ENCODE measurements at places on chromosomes 1 and 21.

GRCh38 chr1:92184632-92185031 is 33.1 kb upstream of the C1orf146 start:
- no peak for DNase-seq

- DNase-seq, result no peak
These were observed 14.9 kb upstream of the MACF1 start for GRCh38 chr1:39189592-39190041.

GRCh38 chr21:38787461-38788274 is 18.1 kb upstream of the ETS2 start:
- DNase-seq, result no peak

- no peak for DNase-seq
These were observed 85.2 kb upstream of the VAV3 start for GRCh38 chr1:108050158-108050557.

- DNase-seq, result no peak
These were observed 9.1 kb downstream of the MMEL1 start for GRCh38 chr1:2623571-2624337.

- DNase-seq, result no peak
These were observed 21.6 kb downstream of the HLX start for GRCh38 chr1:220900842-220901241.

DNA sequence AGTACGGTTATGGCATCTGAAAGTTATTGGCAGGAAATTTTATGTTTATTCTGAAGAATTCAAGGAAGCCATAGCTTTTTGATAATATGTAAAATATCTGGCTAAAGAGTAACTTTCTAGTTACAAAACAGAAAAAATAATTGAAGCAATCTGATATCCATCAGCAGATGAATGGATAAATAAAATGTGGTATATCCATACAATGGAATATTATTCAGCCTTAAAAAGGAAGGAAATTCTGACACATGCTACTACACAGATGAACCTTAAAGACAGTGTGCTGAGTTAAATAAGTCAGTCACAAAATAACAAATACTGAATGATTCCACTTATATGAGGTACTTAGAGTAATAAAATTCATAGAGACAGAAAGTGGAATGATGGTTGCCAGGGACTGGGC is 25.0 kb upstream of the HIVEP3 start:
- no peak for DNase-seq

GRCh38 chr1:164659621-164660411 is 100.8 kb downstream of the PBX1 start:
- DNase-seq, result no peak

DNA sequence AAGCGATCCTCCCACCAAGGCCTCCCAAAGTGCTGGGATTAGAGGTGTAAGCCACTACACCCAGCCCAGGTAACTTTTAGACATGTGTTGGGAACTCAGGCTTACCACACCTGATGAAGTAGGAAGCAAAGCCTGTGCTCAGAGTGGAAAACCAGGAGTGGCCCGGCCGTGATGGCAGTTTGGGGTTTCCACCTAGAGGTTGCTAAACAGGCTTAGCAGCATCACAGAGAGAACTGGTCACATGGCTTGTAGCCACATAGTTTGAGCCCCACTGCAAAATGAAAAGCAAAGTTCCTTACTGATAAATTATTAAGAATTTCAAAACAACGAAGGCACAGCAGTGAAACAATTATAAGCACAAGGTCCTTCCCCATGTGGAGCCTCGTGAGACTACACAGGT is 142.6 kb upstream of the CXADR start:
- DNase-seq, result no peak

DNA sequence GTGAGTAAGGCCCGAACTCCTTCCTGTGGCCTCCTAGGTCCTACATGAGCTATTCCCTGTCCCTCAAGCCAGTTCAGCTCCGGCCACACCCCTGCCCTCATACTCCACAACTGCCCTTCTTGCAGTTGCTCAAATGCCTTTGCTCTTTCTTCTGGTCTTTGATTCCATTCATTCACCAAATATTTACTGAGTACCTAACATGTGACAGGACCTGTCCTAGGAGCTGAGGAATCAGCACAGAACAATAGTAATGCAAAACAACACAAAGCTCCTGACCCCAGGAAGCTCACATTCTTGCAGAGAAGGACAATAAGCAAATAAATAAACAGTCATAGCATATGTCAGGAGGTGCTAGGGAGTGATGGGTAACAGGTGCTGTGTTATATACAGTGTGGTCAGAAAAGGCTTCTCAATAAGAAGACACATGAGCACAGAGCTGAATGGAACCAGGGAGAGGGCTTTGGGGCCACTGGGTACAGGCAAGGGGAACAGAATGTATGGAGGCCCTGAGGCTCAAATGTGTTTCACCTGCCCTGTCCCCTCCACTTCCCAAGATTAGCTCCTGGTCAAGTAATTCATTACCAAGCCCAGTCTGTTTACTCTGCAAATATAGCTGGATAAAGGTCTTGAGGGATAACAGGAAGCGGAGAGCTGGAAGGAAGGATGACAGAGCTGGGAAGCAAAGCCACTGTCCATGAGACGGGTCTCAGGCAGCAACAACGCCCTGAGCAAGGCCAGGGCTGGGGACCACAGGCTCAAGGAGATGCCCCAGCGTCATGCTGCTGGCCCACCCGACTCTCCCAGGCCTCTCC is 145.1 kb downstream of the CSMD2 start:
- no peak for DNase-seq

GRCh38 chr1:5811419-5811818 is 180.8 kb downstream of the NPHP4 start:
- DNase-seq, result no peak

DNA sequence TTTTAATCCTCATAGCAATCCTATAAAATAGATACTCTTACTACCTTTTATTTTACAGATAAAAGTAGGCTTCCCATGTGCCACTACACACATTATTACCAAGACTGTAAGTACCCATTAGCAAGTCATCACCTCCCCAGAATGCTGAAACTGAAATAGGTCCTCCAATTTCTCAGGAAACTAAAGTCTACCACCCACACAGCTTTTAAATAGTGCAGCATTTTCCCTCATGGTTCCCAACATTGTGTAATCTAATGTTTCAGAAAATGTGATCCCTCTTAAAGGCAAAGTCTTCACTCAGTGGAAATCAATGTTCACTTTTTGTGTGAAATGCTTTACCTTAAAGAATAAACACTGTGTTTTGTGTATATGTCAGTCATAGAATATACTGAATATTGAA is 356.5 kb downstream of the GPATCH2 start:
- DNase-seq, result no peak

GRCh38 chr1:239237912-239238311 is 148.5 kb upstream of the CHRM3 start:
- no peak for DNase-seq

- DNase-seq, result no peak
These were observed 20.4 kb upstream of the FOXO6 start for GRCh38 chr1:41340655-41341364.

DNA sequence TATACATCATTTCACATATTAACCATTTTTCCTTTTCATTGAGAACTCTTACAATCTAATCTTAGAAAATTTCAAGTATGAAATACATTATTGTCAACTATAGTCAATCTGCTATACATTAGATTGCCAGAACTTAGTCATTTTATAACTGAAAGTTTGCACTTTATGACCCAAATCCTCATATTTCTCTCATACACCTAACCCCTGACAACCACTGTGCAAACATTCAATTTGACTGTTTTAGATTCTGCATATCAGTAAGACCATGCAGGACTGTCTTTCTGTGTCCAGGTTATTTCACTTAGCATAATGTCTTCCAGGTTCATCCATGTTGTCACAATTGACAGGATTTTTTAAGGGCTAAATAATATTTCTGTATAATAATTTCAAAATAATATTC is 1299.0 kb upstream of the B3GALT2 start:
- DNase-seq, result no peak

DNA sequence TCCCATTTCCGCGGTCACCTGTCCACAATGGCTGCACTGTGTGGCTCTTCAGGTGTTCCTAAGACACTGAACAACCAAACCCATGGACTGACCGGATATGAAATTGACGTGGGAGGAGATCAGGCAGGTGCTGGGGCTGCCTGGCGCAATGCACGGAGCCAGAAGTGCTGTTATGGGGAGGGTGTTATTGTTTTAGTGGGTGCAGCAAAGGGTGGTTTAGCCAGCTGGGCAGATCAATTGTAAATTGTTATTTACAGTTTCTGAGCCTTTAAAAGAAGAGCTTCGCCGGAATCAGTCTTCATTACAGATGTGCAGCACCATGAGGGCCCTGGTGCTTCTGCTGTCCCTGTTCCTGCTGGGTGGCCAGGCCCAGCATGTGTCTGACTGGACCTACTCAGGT is at the start of gene CA6:
CA6 (plus strand) TSS at position 301 of the 400 bp plus-strand sequence; CDS start at position 320, 19 bp downstream.
- no peak for DNase-seq

DNA sequence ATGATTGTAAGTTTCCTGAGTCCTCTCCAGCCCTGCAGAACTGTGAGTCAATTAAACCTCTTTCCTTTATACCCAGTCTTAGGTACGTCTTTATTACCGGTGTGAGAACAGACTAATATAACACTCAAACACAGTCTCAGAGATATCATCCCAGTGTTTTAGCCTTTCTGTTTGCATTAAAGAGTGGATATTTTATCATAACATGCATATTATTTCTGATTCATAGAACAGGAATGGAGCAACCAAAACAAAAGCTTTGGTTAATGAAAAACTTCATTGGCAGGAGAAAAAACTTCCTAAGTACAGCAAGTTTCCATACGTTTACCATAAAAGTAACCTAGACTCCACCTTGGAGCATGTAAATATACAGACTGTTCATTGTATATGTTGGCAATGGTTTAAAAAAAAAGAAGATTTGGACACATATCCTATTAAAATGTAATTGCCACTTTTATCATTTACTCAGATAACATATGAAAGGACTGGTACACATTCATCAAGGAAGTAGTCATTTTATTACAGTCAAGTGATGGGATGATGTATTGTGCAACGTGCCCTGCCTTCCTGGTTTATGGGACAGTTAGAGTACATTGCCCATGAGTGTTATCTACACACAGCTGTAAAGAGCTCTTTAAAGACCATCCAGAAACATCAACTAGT is 144.8 kb downstream of the ETS2 start:
- no peak for DNase-seq

GRCh38 chr1:42380586-42381279 is at the start of gene RIMKLA:
RIMKLA (plus strand) TSS chr1:42380792; CDS start chr1:42380935, 143 bp downstream.
- peak; percentile 29 for DNase-seq

DNA sequence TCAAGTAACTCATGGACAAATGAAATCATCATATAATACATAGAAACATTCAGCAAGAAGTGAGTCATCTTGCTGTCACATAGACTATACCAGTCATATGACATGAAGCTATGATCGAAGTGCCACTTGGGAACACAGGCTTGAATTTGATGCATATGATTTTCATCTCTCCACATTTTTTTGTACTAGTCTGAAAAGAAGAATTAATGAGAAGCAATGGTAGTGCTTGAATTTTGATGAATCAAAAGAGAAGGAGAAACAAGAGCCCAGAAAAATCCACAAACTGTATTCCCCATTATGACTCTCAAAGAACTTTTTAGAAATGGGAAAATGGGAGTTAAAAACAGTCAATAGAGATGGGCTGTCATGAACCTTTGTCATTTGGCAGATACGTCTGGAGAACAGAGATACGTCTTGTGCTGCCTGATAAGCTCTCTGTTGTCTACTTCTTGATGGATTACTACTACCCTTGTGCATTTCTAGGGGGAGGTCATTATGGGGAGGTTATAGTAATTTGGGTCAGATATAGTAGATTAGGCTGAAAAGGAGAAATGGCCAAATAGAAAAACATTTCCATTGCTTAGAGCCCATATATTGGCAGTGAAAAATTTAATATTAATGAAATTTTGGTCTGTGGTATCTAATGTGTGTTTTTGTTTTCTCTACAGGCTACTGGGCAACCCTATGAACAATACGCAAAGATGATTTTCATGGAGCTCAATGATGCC is 8.0 kb upstream of the LEPR start:
- no peak for DNase-seq

DNA sequence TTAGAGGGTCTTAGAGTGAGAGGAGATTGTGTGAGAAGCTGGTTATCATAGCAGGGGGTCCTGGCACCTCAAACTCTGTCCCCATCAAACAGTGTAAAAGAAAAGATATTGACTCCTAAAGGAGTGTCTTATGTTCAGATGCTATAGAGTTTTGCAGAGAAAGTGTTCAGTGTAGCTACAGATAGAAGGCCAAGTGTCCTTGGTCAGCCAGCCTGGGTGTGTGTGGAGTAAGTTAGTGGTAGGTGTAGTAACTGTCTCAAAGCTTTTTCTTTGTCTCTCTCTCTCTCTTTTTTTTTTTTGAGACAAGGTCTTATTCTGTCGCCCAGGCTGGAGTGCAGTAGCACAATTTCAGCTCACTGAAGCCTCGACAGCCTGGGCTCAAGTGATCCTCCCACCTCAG is 17.2 kb downstream of the CAMTA1 start:
- no peak for DNase-seq

DNA sequence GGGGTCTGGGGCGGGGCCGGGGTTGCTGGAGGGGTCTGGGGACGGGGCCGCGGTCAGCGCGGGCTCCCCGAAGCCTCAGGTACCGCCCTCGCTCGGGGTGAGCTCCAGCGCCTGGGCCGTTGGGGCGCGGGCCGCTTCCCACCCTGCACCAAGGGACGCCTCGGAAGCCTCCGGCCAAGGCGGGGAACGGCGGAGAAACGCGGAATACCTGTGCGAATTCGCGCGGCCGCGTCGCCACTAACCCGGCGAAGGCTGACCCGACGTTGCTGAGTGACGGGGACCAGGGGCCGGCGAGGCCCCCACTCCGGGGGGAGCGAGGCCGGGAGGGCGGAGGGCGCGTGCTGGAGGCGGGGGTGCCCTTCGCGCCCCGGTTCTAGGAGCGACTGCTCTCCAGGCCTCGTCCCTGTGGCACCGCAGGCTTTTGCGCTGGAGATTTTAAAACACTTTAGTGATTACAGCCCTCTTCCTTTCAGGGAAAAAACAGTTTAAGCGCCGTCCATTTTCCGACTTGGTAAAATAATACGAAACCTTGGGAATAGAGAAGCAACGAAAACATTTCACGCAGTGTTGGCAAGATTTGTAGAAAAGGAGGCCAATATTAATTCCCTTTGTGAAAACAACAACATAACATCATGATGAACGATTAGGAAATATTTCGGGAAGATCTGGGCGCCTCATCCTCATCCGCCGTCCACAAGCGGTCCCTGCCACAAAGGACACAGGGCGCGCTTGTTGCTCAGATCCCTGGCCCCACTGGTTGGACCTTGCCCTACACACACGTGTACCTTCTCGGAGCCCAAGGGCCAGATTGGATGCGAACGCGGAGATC is 971 bp upstream of the GNG4 start:
- no peak for DNase-seq

GRCh38 chr1:226417830-226418546 is 10.1 kb upstream of the PARP1 start:
- DNase-seq, result no peak

DNA sequence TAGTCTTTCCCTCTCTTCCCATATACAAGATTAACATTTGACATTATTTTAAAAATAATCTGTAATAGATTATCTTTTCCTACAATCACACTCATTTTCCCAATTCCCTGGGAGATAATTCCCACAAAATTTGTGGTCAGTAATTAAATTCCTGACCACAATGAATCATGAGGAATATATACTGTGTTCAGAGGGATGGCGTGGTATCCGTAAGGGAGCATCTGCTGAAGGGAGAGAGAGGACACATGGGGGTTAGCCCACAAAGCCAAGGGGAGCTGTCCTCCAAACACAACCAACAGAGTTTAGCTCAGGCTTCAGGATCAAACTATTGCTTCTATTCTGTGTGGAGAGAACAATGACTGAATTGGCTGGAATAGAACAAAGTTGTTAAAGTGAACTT is 57.1 kb upstream of the PPP2R5A start:
- DNase-seq, result no peak

All from stimulated activated CD8-positive, alpha-beta memory T cell treated with anti-CD3 and anti-CD28 coated beads, Interleukin-7, amount 100 ng/mL, for 48 hours (primary cell).